ENCODE measurements at places on chromosomes 5 and 9. TPM values are rescaled to one million over a fixed set of nuclear protein-coding genes. Genes with fewer than 3 reads are reported as not detected.

DNA sequence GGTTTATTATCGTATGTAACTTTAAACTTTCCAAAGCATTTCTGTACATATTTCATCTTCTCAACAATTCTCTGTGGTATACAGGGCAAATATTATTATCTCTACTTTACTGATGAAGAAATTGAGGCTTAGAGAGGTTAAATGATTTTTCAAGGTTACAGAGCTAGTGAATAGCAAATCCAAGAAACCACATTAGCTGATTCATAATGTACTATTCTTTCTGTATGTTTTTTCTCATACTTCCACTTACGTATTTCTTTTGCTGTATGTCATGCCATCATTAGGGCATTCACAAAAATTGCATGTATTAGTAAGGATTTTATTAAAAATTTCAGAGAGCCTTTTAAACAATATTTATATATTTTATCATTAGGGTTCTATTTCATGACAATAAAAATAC lies 372.4 kb upstream of the DMAC1 start:
- DNase-seq = no peak

GRCh38 chr5:76642390-76643040 lies 19.3 kb upstream of the F2RL2 start:
- DNase-seq = no peak

DNA sequence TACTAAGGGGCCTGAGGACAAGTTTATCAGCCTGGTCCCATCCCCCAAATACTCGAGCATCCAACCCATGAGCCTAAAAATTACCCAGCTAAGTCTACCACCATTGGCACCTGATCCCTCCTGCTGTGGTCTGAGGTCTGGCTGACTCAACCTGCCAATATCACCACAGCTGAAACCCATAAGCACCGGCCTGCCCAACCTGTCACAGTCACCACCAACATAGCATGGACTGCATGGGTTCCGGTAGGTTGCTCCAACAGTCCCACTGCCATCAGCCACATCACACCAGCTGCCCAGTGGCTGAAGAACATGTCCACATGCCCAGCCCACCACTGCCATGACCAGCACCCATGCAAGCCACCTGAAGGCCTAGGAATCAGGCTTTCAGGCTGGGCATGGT lies 495.0 kb downstream of the PRELID2 start:
- DNase-seq = no peak

- no peak for DNase-seq
Measured at GRCh38 chr5:45109062-45109461, 300.3 kb downstream of the MRPS30 start.

DNA sequence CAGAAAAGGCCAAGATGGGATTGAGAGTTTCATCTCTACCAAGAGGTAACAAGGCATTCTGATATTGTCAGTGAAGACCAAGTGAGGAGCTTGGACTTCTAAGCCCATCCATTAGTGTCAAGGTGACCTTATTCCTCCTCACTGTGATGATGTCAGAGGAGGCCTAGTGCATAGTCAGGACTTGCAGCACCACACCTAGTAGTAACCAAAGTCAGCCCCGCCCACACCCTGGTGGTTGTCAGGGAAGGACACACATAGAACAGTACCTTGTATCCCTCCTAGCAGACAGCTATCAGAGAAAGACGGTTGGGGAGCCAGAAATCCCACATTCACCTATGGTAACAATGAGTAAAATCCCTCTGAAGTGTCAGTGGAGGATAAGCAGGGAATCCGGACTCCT lies 111.7 kb downstream of the AP3B1 start:
- no peak for DNase-seq

GRCh38 chr5:1648806-1649205 lies 125.0 kb upstream of the LPCAT1 start:
- no peak for DNase-seq

- DNase-seq = no peak
Measured at GRCh38 chr5:155794795-155795194, 532.2 kb upstream of the SGCD start.

- DNase-seq = no peak
Measured at GRCh38 chr5:147539053-147539452, 29.2 kb upstream of the DPYSL3 start.

- no peak for DNase-seq
Measured at GRCh38 chr9:119003882-119004617, 365.2 kb downstream of the BRINP1 start.

GRCh38 chr5:11072568-11072967 lies 311.5 kb upstream of the DAP start:
- DNase-seq = no peak

- no peak for DNase-seq
Measured at GRCh38 chr5:143376911-143377813, 26.3 kb downstream of the NR3C1 start.

GRCh38 chr5:116859666-116860320 lies 285.2 kb upstream of the SEMA6A start:
- DNase-seq = no peak

DNA sequence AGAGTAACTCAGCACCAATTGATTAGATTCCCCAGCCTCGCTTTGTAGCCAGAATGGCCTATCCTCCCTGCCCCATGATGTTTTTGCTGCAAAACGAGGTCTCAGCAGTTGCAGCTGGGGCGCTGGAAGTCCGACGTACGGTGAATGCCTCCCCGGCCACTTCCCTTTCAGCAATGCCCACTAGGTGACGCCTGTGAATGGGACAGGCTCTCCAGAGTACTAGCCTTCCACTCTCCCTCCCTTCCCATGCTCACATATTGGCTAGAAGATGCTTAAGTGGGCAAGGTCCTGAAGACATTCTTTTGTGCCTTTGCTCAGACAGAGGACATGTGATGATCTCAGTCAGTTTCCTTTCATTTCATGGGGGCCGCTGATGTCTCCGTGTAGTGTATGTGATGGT lies 50.8 kb downstream of the DMRT2 start:
- DNase-seq = no peak

DNA sequence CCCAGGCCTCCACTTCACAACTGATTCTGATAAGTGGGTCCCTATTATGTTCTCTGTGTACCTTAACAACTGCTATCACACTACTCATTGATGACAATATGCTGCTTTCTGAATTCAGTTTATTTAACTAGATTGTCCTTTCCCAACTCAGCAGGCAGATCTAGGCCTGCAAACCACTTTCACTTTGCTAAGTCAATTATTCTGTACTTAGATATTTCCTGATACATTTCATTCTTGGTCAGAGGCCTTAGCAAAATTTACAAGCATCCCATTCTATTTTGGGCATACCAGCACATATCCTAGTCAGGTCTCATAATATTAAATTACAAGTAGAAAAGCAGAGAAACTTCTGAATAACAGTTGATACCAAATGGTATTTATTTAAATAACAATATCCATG lies 235.7 kb upstream of the HAPLN1 start:
- DNase-seq = no peak

- no peak for DNase-seq
Measured at GRCh38 chr5:85656050-85656449, 961.7 kb upstream of the COX7C start.

GRCh38 chr9:3342159-3342777 lies 183.5 kb downstream of the RFX3 start:
- no peak for DNase-seq

GRCh38 chr9:131691969-131692611 lies 47.8 kb downstream of the RAPGEF1 start:
- DNase-seq = no peak

DNA sequence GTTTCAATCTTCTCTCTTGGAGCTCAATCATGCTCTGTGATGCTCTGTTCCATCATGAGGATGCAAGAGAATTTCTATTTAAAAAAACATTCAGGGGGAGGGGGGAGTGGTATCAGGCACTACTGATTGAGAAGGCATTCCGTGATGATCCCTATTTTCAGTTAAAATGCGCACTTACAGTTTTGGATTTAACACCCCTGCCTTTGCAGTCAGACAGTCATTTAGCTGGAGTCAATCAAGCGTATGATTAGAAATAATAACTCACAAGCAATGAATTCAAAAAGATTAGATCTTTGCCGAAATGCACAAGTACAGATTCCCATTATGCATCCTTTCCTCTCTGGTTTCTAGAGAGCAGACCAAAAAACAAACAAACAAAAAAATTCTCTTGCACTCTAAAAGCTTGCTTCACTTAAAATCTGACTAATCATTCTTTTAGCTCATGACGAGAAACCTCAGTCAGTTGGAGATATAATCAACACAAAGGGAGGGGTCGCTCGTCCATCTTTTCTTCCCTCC lies 55.4 kb downstream of the EFNA5 start:
- DNase-seq = no peak

DNA sequence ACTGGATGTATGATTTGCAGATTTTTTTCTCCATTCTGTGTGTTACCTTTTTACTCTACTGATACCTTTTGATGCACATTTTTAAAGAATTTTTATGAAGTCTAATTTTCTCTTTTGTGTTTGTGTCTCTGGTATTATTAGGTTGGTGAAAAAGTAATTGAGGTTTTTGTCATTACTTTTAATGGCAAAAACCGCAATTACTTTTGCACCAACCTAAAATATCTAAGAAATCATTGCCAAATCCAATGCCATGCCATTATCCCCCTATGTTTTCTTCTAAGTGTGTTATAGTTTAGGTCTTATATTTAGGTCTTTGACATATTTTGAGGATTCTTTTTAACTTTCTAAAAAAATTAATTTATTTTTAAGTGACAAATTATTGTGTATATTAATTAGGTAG lies 43.4 kb upstream of the STARD4 start:
- no peak for DNase-seq

The GTF3C5 gene
- 38.5 TPM for total RNA-seq

The PFN3 gene
- total RNA-seq = not detected

The FCN1 gene
- total RNA-seq = not detected

The DAB2 gene
- total RNA-seq = 82.7 TPM

The CTSL gene
- 84.6 TPM for total RNA-seq

The TLX3 gene
- not detected for total RNA-seq

The OLFML2A gene
- 469 TPM for total RNA-seq

The PPP2R2B gene
- total RNA-seq = 0.35 TPM

The CCDC192 gene
- total RNA-seq = not detected

Data from chondrocyte (in vitro differentiated cells).